ENCODE measurements at places on chromosomes 3 and 15. TPM values are rescaled to one million over a fixed set of nuclear protein-coding genes. Genes with fewer than 3 reads are reported as not detected.
A peak's percentile ranks its signal among the peaks of the same experiment; 100 is the strongest.

- no peak overlapping the region for H3K4me3 ChIP-seq
- DNase-seq, result no peak
- peaks cover 44% of the 10 kb centered on the region for H3K27me3 ChIP-seq
These were observed 30.9 kb downstream of the C3orf18 start for GRCh38 chr3:50536471-50537180.

Gene FBXO40
- not detected for total RNA-seq

GRCh38 chr3:57089043-57089442 lies 28.6 kb downstream of the SPATA12 start:
- peaks cover 4% of the 10 kb centered on the region for H3K36me3 ChIP-seq
- no peak overlapping the region for H3K4me3 ChIP-seq
- H3K4me1 ChIP-seq, result peaks cover 26% of the 10 kb centered on the region
- H3K27me3 ChIP-seq, result no peaks in the 10 kb centered on the region
- DNase-seq, result no peak

Gene TGFBR2
- 26.1 TPM for total RNA-seq

Gene NCKIPSD
- total RNA-seq, result 20.1 TPM

DNA sequence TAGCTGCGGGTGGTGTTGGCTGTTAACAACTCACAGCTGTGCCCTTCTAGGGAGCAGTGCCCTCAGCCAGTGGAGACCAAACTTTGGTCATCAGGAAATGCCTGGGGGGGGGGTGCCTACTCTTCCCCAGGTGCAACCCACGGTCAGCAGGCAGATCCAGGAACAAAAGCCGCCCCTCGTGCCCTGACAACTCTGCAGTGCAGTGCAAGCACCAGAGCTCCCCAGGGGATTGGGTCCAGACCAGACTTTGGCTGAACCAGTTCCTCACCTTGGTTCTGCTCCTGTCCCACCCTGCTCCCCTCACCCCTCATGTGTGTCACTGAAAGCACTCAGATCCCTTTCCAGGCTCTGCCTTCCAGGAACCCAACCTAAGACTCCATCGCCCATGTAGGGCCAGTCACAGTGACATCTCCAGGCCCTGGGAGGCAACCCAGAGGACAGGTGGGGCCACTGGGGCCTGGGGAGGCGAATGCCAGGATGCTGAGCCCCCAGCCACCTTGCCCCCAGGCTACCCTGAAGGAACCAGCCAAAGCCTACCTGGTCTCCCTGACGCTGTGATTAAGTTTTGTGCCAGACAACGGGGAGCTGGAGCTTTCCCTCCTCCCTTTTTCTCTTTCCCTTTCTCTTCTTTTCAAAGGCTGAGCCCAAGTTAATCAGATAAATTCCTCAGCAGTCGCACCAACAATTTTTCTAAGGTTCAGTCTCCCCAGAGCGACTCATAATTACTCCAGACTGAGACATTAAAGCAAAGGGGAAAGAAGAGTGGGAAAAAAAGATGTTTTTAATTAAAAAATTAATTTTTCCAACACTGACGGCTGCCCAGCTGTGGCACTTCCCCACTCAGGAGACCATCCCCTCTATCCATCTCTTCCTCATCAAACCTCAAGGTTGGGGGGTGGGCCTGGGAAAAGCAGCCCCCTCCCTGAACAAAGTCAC lies 207.5 kb upstream of the LINGO1 start:
- DNase-seq, result no peak
- no peak overlapping the region for H3K4me3 ChIP-seq
- no peaks in the 10 kb centered on the region for H3K36me3 ChIP-seq
- H3K27ac ChIP-seq, result no peak overlapping the region

Gene GABRR3
- total RNA-seq, result not detected

DNA sequence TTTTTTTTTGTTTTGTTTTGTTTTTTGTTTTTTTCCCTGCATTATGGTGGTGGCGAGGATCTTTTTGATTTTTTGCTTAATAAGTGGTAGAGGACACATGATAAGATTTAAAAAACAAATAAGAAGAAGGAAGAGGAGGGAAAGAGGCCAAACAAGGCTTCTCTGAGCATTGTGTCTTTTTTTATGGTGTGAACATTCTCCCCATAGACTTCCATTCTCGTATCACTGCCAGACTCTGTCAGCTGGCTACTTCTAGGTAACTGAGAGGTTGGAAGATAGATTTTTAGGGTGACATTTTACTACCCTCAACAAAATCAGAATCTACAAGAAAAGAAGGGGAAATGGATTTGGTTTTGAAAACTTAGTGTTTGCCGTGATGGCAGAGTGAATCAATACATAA lies 3.8 kb downstream of the NLGN1 start:
- H3K36me3 ChIP-seq, result no peaks in the 10 kb centered on the region
- peaks cover 40% of the 10 kb centered on the region for H3K27me3 ChIP-seq
- H3K4me1 ChIP-seq, result peaks cover 16% of the 10 kb centered on the region
- no peak overlapping the region for H3K4me3 ChIP-seq

Gene POPDC2
- total RNA-seq, result 1.4 TPM

GRCh38 chr3:86245360-86245759 lies 745.6 kb downstream of the VGLL3 start:
- no peaks in the 10 kb centered on the region for H3K36me3 ChIP-seq
- DNase-seq, result no peak
- no peak overlapping the region for H3K27ac ChIP-seq

- no peaks in the 10 kb centered on the region for H3K27me3 ChIP-seq
- peaks cover 4% of the 10 kb centered on the region for H3K36me3 ChIP-seq
These were observed 30.9 kb downstream of the LRRC49 start for GRCh38 chr15:70923311-70924080.

DNA sequence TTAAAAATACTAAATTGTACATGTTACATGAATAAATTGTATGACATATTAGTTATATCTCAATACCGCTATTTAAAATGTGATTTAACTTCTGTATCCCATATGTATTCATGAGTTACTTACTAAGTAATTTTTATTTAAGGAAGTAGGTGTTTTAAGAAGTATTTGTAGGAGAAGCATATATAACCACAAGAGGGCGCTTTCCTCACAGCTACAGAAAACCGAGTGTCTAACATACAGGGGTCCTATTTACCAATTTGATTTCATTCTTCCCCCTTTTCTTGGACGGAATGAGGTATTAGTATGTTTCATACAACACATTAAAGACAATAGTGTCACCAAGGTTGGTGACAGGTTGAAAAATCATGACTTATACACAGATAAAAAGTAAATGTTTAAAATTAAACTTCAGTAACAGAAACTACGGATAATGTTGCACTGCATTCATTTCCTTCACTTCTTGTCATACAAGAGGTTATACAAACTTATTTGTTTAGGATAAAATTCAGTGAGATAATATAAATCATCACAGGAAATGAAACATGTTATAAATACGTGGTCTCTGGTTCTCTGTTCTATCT lies 253.6 kb downstream of the MAGI1 start:
- peaks cover 34% of the 10 kb centered on the region for H3K4me1 ChIP-seq
- H3K27ac ChIP-seq, result no peak overlapping the region
- no peaks in the 10 kb centered on the region for H3K36me3 ChIP-seq
- DNase-seq, result no peak

DNA sequence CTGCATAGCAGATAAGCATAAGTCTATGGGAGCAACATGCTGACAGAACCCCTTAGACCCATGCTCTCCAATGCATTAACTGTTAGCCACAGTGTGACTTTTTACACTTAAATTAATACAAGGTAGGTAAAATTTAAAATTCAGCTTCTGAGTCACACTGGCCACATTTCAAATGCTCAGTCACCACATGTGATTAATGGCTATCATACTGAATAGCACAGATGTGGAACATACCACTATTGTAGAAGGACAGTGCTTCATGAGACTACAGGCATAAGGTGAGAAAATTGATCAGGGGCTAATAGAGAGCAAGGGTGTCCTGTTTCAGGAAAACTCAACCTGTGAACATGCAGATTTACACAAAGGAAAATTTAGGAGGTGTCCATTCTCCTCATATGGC lies 357.0 kb upstream of the SEMA6D start:
- H3K27me3 ChIP-seq, result no peaks in the 10 kb centered on the region
- no peak overlapping the region for H3K4me3 ChIP-seq
- H3K4me1 ChIP-seq, result peaks cover 22% of the 10 kb centered on the region
- no peak overlapping the region for H3K27ac ChIP-seq
- DNase-seq, result no peak

DNA sequence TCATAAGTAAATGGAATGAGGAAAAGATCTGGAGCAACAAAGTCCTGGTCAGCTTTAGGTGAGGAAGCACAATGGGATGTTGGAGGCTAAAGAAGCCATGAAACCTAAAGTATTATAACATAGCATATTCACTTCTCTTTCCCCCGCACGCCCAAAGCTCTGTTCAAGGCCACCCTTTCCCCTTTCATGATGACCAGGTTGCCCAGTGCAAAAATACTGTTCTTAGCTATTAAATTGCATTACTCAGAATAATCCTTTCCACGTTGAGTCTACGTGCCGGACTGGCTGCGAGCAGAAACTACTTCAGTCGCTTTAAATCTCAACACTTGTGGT lies 589 bp upstream of the MAPKBP1 start:
- H3K36me3 ChIP-seq, result peaks cover 7% of the 10 kb centered on the region
- no peak for DNase-seq
- H3K4me3 ChIP-seq, result peak overlapping the region; percentile 94
- H3K27me3 ChIP-seq, result no peaks in the 10 kb centered on the region
- H3K27ac ChIP-seq, result peak overlapping the region; percentile 85

Gene TMEM158
- total RNA-seq, result 10.1 TPM

DNA sequence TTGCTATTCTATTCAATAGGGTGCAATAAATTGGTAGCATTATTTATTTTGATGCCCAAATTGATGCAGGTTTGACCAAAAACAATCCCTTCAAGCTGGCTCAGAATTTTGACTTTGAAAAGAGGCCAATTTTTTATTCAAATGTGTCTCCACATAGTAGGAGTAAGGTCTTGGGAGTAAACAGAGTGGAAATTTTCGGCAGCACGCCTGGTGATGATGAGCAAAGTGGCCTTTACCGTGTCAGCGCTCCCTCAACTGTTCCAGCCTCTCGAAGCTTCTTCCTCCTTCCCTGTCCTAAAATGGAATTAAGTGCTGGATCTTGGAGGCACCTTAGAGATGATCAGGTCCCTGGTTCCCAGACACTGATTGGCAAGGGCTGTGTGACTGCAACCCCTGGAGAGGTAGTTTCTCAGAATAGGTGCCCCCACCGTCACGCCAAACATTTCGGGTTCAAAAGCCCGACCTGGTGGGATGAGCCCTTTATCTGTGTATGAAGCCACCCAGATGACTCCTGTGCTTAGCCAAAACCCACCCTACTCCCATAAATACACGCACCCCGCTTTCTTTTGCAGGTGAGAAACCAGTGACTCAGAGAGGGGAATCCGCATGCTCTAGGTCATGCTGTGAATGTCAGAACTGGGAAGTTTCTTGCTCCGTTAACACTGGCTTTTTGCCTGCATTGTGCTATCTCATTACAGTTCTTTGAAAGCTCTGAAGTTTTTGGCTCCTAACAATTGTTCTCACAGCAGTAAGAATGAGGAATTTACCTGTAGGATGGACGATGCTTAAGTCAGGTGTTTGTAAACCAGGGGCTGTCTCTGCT lies 89.1 kb downstream of the CRYGS start:
- DNase-seq, result no peak
- H3K27me3 ChIP-seq, result peaks cover 17% of the 10 kb centered on the region
- no peak overlapping the region for H3K4me3 ChIP-seq
- no peaks in the 10 kb centered on the region for H3K36me3 ChIP-seq
- H3K27ac ChIP-seq, result no peak overlapping the region

- no peaks in the 10 kb centered on the region for H3K27me3 ChIP-seq
- H3K36me3 ChIP-seq, result no peaks in the 10 kb centered on the region
- peaks cover 21% of the 10 kb centered on the region for H3K4me1 ChIP-seq
- no peak overlapping the region for H3K4me3 ChIP-seq
- no peak for DNase-seq
These were observed 397.6 kb upstream of the WNT5A start for GRCh38 chr3:55884491-55885285.

GRCh38 chr3:94429517-94429916 lies 366.7 kb downstream of the NSUN3 start:
- peaks cover 9% of the 10 kb centered on the region for H3K4me1 ChIP-seq
- H3K36me3 ChIP-seq, result peaks cover 3% of the 10 kb centered on the region
- no peak overlapping the region for H3K4me3 ChIP-seq
- DNase-seq, result no peak

- no peaks in the 10 kb centered on the region for H3K36me3 ChIP-seq
- H3K27me3 ChIP-seq, result peaks cover 26% of the 10 kb centered on the region
- no peak overlapping the region for H3K4me3 ChIP-seq
- no peak overlapping the region for H3K27ac ChIP-seq
- no peak for DNase-seq
- H3K4me1 ChIP-seq, result no peaks in the 10 kb centered on the region
These were observed 135.2 kb downstream of the TLE3 start for GRCh38 chr15:69962561-69962960.

Gene KAT2B
- 15.4 TPM for total RNA-seq

- H3K4me1 ChIP-seq, result peaks cover 52% of the 10 kb centered on the region
- H3K27ac ChIP-seq, result no peak overlapping the region
- H3K4me3 ChIP-seq, result no peak overlapping the region
These were observed 15.8 kb downstream of the XXYLT1 start for GRCh38 chr3:195255176-195255500.

Gene TMEM108
- total RNA-seq, result 4.8 TPM

Gene TIMP4
- total RNA-seq, result 0.48 TPM

DNA sequence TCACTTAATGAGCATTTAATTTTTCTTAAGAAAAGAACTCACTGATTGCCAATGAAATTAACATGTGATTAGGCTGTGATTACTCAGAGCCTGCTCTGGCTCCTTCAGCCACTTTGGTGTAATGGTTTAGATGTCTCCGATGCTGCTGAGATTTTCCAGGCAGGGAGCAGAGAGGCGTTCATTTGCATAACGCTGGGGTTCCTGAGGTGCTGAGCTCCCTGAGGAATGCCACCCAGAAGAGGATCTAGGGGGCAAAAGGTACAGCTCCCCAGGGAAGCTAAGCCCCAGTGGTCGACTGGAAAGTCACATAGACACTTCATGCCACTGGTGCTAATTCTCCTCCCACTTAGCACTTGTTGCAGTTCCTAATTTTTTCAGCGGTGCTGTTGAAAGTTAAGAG lies 119.5 kb downstream of the USP13 start:
- H3K4me1 ChIP-seq, result no peaks in the 10 kb centered on the region
- peaks cover 10% of the 10 kb centered on the region for H3K36me3 ChIP-seq
- H3K4me3 ChIP-seq, result no peak overlapping the region
- H3K27me3 ChIP-seq, result no peaks in the 10 kb centered on the region
- H3K27ac ChIP-seq, result no peak overlapping the region

Data from type B pancreatic cell (in vitro differentiated cells).